Dorsolateral prefrontal cortex (tissue), 122 donors: ENCODE measurements at places on chromosomes 4 and X.

- no peak for DNase-seq
Measured at GRCh38 chrX:53376888-53377287, 45.6 kb downstream of the SMC1A start.

DNA sequence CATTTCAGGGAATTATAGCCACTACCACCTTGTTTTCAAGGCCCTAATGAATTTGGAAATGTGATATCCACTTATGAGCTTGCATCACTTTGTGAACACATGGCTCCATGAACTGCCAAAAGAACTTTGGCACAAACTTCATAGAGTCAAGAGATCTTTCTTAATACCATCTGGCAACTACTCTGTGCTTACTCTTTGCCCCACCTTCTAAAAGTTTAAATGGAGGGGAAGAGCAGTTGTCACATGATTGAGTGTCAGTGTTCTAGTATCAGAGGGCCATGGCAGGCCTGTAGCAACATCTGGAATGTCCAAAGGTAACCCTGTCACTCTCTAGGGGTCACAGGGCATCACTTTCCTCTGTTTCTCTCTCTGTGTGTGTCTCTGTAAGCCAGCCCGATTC lies 2.6 kb upstream of the ADH1B start:
- DNase-seq, result no peak

DNA sequence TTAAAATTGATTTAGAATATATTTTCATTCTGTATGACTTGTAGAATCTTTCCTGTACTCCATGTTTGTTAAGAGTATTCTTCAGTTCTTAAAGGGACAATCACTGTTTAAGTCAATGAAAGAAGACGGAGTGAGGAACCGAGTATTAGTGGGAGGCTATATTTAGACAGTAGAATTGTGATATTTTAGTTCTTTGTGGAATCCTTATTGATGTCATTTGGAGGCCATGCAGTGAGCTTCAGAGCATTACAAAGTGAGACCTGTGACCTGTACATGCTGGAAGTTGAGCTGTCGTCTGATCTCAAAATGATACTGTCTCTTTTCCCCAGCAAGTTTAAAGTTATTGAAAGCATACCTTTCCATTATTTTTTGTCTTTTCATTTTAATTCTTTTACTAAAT lies 394.7 kb downstream of the GALNTL6 start:
- DNase-seq, result no peak

DNA sequence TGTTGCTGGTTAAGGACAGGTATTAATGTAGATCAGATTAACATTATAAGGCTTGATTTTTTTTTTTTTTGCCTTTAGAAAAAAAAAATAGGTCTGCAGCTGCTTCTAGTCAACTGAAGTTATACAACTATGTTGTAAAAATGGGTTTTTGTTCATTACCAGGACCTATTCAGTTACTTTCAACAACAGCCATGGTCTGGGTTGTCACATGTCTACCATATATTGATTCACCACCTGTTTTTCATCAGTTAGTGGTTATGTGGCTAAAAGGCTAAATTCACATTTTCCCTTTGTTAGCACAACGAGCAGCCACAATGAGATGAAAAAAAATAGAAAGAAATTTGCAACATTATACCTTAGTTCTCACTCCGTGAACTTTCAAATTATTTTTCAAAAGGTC lies 45.5 kb downstream of the GLRB start:
- no peak for DNase-seq

DNA sequence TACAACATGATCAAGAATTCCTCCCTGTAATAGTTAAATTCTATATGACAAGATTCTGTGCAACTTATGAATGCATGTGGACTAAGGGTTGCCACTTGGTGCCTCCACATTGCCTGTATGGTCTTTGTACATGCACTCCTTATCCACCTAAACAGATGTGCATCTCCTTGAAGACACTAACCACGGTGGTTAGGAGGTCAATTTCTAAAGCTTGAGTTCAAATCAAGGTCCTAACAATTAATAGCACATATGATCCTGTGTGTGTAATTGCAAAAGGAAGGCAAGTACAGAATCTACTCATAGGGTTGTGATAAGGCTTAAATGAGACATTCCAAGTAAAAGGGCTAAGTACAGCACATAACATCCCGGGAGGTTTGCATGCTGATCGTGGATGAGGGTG lies 1.5 kb upstream of the IL21 start:
- DNase-seq, result no peak

DNA sequence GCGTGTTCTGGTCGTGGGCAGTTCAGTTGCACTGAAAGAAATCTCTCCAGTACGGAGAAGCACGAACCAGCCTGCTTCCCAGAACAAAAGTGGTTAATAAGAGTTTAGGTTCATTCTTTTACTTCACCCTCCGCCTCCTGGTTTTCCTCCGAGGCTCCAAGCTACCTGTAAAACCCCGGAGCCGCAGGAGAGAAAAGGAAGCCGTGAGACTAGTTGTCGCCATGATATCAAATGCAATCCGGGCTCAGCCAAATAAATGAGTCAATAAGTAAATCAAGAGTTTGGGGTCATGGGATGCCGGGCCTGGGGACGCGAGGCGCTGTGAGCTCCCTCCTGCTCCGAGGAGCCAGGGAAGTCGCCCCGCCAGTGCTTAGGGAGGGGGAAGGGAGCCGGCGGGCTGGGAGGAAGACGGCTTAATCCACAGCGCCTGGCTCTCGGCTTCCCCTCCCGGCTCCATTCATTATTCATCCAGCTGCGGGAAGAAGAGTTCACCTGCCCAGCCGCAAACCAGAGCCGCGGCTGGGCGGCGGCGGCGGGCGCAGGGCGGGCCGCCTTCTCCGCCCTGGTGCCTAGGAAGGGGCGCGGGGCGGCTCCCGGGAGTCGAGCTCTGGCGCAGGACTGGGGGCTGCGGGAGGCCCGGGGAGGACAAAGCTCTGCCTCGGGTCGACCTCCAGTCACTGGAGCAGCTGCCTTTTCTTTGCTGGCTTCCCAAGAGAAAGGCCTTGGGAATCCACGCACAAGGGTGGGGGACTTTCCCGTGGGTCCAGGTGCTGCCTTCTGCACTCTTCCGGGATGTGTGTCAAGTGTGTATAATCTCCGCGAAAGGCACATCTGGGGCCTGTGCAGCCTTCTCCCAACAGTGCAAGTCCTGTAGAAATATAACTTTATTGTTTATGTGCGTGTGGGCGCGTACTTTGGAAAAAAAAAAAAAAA lies 1.7 kb downstream of the FRAS1 start:
- DNase-seq, result peak; percentile 35

- DNase-seq, result no peak
Measured at GRCh38 chr4:51859476-51860031, 16.6 kb downstream of the DCUN1D4 start.

- DNase-seq, result no peak
Measured at GRCh38 chr4:178037459-178038214, 595.4 kb upstream of the AGA start.

DNA sequence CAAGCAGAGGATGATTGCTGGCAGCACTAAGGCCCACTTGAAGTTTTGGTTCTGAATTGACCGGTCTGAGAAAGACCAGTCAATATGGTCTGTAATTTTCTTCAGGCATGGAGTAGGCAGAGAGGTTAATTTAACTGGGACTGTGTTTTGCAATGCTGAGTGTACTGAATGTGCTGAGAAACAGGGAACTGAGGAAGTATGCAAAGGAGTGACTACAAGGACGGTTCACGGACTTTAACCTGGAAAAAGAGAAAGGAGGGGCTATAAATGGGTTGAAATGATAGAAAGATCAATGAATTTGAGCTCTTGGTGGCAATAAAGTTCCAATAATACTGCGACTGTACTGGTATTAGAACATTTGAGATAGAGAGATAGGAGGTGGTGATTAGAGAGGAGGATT lies 84.5 kb downstream of the MAGEB17 start:
- no peak for DNase-seq

DNA sequence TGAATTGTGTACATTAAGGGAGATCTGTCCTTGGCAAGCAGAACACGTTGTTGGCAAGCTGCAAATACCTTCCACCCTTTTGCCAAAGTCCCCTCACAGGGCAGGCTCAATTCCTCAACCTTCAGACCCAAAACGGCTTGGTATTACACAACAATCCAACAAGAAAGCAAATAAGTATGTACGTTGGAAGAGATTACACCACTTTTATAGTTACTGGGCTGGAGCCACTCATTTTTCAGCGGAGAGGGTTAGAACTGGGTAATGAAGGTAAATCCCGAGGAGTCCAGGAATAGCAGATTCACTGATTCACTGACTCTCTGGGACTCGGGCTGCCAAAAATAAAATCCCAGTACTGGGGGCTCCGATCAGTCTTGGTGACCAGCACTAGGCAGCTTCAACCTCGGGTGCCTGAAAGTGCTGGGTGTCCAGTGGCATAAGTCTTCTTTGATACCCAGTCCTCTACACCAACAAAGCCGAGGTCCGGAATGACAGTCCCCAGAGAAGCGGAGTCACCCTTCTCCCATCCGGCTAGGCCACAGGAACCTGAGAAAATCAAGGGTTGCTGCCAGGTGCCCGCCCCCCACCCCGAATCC lies 587 bp downstream of the TIMM8A start:
- DNase-seq, result no peak

- no peak for DNase-seq
Measured at GRCh38 chrX:867966-868647, 237.5 kb downstream of the SHOX start.

- DNase-seq, result no peak
Measured at GRCh38 chr4:113398441-113399143, 349.1 kb downstream of the ANK2 start.

DNA sequence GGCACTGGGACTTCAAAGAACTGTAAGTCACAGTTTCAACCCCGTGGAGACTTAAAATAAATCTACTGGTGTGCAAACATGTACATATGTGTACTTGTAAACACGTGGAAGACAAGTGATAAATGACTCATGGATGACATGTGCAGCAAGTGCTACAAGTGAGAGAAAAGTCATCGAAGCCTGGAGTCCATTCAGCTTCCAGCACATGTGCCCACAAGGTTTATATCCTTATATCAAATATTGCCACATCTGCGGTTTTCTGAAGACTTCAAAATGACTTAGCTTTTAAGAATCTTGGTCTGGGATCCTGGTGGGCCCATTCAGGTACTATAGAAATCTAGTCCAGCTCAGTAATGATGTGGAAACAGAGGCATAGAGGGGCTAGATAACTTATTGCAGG lies 33.0 kb upstream of the TTC29 start:
- no peak for DNase-seq

GRCh38 chrX:62923093-62923492 lies 428.0 kb downstream of the SPIN4 start:
- no peak for DNase-seq

DNA sequence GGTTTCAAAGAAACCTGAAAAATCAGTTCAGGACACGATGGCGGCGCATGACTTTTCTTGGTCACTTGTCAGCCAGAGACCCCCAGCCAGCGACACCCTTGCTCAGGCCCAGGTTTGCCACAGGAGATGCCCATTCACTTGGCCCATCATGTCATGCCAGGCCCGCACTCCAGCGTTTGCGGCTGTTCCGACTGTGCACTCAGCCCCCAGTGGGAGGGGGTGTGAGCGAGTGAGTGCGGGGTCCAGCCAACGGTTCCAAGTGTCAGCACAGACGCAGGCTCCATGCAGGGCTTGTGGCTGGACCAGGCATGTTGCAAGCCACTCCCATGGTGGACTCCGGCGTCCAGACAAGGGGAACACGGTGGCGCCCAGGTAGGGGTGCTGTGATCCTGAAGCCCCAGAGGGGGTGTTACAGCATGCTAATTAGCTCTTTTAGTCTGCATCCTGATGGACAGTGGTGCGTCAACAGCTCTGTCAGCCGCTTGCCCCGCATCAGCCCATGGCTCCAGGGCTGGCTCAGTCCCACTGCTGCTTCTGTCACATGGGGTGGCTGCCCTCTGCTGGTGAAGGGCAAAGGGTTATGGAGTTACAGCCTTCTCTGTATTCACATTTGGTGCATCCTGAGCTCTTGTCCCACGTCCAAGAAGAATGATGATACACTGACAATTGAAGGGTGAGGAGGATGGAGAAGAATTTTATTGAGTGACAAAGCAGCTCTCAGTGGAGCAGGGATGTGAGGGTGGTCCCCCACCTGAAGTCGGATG lies 3.7 kb upstream of the MAEA start:
- DNase-seq, result no peak

GRCh38 chr4:156472624-156473023 lies 499.0 kb downstream of the PDGFC start:
- no peak for DNase-seq

- DNase-seq, result no peak
Measured at GRCh38 chr4:56286763-56287162, 100.5 kb downstream of the AASDH start.

DNA sequence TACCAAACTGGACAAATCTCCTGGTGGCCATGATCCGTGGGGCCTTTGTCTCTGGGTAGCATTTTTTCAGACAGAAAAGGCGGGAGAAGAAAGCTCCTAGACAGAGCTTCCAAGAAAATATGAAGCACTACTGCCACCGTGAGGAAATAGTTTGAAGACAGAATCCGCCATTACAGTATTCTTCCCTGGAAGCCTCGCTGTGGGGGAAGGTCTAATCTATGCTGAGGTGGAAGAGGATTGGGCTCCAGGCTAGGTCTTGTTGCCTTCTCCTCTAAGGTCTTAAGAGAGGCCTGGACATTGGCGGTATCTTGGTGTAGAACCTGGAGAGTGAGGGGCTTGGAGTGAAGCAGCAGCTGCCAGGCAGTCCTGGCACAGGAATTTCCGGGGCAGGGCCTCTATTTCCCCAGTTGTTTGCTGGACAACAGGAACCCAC lies 218.9 kb downstream of the OR13H1 start:
- peak; percentile 66 for DNase-seq

- no peak for DNase-seq
Measured at GRCh38 chr4:150251752-150252190, 173.5 kb downstream of the DCLK2 start.

- DNase-seq, result no peak
Measured at GRCh38 chr4:42112846-42113245, 39.6 kb downstream of the BEND4 start.

DNA sequence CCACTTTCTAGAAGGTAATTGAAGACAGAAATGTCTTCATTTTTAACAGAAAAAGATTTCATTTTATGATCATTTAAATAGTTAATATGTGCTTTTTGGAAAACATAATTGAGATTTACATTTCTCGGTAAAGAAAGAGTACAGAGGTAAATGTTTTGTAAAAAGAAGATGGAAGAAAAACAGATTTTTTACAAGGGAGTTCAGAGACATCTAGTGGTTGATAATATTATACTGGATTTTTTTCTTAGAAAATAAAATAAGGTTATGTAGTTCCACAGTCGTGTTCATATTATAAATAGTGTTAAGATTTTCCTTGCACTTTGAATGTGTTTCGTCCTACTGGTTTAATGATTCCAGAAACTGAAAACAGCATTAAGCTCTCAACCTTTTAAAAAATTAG lies 60.6 kb downstream of the SMARCA1 start:
- DNase-seq, result no peak

- DNase-seq, result no peak
Measured at GRCh38 chrX:64206556-64207162, 1.2 kb upstream of the AMER1 start.

- no peak for DNase-seq
Measured at GRCh38 chr4:34412911-34413310, 1831.4 kb downstream of the ARAP2 start.

DNA sequence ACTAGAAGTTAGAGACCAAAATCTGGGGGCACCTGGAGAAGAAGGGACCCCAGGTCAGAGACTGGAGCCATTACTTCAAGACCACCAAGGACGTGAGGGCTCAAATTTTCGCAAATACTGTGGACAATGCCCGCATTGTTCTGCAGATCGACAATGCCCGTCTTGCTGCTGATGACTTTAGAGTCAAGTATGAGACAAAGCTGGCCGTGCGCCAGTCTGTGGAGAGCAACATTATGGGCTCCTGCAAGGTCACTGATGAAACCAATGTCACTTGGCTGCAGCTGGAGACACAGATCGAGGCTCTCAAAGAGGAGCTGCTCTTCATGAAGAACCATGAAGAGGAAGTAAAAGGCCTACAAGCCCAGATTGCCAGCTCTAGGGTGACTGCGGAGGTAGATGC lies 101.2 kb downstream of the NCAPG start:
- DNase-seq, result peak; percentile 39

GRCh38 chrX:74890676-74891430 lies 34.4 kb downstream of the NEXMIF start:
- no peak for DNase-seq
